ENCODE measurements at places on chromosomes 6 and 20.

GRCh38 chr6:153140299-153140698 lies 9.2 kb upstream of the RGS17 start:
- no peak for DNase-seq

DNA sequence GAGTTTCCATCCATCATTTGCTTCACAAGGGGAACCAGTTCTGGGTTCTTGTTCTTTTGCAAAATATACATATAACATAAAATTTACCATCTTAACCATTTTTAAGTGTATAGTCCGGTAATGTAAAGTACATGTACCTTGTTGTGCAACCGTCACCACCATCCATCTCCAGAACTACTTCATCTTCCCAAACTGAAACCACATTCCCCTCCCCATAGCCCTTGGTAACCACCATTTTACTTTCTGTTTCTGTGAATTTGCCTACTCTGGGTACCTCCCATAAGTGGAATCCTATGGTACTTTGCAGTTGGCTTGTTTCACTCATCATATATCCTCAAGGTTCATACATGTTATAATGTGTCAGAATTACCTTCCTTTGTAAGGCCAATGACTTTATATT lies 70.3 kb upstream of the DSP start:
- no peak for DNase-seq

DNA sequence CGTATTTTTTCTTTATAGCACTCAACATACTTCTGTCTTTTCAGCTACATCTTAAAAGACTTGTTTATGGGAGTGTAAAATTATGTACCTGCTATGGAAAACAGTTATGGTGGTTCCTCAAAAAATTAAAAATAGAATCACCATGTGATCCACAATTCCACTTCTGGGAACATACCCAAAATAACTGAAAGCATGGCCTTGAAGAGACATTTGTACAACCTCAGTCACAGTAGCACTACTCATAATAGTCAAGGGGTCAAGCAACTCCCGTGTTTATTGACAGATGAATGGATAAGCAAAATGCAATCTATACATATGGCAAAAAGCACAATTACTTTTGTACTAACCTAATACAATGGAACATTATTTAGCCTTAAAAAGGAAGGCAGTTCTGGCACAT lies 74.5 kb downstream of the METTL24 start:
- no peak for DNase-seq

DNA sequence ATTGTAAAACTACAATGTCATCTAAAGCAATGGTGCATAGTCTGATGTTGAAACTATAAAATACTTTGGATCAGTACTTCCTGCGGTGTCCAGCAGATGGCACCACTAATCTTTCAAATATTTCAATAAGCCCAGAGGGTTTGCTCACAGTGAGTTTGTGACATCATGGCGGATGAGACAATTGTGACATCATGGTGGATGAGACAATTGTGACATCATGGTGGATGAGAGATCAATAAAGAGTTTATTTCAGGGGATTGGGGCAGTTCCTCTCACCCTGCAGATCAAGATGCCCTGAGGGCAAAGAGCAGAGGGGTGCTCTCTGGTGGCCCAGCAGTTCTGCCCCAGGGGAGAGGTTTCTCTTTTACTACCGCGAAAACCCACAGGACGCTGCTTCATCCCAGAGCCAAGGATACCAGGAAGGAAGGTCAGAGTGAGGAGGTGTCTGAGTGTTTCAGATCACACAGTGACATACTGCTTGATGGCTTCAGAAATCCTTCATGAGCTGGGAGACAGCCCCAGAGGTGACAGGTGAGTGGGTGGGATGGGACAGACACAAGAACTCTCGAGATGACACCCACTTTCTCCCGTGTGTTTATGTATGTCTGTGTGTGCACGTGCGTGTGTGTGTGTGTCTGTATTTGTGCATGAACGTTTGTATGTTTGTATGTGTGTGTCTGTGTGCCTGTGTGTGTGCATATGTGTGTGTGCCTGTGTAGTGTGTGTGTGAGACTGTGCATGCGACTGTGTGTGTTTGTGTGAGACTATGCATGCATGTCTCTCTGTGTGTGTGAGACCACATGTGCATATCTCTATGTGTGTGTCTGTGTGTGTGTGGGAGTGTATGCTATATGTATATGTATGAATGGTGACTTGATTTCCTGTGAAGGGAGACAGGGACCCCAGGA lies 7.3 kb upstream of the ULBP2 start:
- DNase-seq, result peak; percentile 77

- DNase-seq, result no peak
These were observed 22.2 kb downstream of the EIF2S2 start for GRCh38 chr20:34089655-34090345.

GRCh38 chr6:149275621-149276020 lies 41.9 kb upstream of the TAB2 start:
- no peak for DNase-seq

- DNase-seq, result no peak
These were observed 58.2 kb downstream of the SPACA1 start for GRCh38 chr6:88105741-88106340.

DNA sequence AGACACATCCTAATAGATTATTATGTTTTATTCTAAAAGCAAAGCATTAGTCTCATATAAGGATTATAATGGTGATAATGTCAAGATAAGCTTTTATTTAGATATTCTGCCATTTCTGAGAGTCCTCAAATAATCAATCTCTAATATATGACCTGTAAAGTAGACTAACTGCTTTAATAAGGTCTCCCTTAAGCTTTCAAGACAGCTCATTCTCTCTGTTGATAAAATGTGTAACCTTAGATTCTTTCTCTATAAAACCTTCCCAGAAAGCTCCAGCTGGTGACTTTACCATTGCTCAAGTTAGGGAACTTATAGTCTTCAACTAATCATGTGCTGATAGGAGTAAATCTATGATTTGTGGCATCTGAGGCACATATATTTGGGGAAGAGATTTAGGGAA lies 457.8 kb downstream of the MEI4 start:
- no peak for DNase-seq

- DNase-seq, result no peak
These were observed 169.0 kb downstream of the QKI start for GRCh38 chr6:163583558-163583957.

GRCh38 chr20:43300901-43301300 lies 111.2 kb upstream of the PTPRT start:
- DNase-seq, result no peak

DNA sequence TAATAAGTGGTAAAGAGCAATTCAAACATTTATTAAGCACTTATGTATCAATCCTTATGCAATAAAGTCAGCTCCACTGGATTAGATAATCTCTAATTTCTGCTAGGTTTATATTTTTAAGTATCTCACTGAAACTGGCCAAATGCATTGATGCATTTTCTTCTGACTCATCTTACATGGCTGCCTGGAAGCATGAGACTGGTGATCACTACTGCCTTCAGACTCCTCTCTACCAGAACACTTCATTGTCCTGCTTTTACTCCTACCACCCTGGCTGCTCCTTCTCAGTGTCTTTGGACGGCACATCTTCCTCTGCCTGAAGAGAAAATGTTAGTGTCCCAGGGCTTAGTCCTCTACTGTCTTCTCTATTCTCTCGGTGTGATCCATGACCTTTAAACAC lies 7.4 kb downstream of the CEP85L start:
- peak; percentile 47 for DNase-seq

DNA sequence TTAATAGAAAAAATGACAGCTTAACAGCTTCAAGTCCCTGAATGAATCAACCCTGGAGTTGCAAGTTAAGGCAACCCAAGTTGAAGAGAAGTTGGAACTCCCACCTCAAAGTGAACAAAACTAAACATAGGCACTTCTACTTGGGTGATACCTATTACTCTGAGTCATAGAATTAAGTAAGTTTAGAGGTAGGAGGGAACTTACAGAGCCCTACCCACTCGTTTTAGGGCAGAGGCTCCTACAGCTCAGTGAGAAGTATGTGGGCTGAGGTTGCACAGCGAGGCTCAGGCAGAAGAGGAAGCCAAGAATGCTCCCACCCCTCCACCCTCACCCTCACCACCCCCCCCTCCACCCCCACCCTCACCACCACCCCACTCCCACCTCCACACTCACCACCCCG lies 42.2 kb downstream of the NFATC2 start:
- DNase-seq, result no peak

GRCh38 chr20:43306837-43307236 lies 117.1 kb upstream of the PTPRT start:
- no peak for DNase-seq

GRCh38 chr6:69097948-69098347 lies 462.9 kb downstream of the ADGRB3 start:
- no peak for DNase-seq

GRCh38 chr20:25273541-25274358 lies 25.9 kb downstream of the PYGB start:
- no peak for DNase-seq

DNA sequence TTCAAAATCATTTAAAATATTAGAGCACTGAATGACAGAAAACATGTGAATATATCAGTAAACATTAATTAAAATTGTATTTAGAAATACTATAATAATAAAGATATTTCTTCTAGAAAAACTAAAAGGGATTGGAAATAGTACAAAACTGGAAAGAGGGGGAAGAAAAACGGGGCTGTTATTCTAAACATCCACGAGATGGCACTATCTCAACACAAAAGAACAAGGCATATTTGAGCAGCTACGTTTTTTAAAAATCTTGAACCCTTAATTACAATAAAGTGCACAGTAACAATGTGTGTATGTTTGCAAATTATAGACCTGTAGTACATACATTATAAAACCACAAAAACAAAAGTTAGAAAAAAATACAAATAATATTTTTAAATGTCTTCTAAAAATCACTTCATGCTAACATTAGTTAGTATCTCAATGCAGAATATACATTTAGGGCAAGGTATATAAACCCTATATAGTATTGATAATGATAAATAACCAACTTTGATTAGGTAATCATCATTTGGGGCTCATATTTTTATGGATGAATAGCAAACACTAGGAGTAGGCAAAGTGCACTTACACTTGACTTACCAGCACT lies 42.5 kb upstream of the PNISR start:
- peak; percentile 27 for DNase-seq

- no peak for DNase-seq
These were observed 4.1 kb upstream of the HSPA12B start for GRCh38 chr20:3728354-3728753.

GRCh38 chr6:90907931-90908655 lies 321.2 kb upstream of the MAP3K7 start:
- DNase-seq, result peak; percentile 6

DNA sequence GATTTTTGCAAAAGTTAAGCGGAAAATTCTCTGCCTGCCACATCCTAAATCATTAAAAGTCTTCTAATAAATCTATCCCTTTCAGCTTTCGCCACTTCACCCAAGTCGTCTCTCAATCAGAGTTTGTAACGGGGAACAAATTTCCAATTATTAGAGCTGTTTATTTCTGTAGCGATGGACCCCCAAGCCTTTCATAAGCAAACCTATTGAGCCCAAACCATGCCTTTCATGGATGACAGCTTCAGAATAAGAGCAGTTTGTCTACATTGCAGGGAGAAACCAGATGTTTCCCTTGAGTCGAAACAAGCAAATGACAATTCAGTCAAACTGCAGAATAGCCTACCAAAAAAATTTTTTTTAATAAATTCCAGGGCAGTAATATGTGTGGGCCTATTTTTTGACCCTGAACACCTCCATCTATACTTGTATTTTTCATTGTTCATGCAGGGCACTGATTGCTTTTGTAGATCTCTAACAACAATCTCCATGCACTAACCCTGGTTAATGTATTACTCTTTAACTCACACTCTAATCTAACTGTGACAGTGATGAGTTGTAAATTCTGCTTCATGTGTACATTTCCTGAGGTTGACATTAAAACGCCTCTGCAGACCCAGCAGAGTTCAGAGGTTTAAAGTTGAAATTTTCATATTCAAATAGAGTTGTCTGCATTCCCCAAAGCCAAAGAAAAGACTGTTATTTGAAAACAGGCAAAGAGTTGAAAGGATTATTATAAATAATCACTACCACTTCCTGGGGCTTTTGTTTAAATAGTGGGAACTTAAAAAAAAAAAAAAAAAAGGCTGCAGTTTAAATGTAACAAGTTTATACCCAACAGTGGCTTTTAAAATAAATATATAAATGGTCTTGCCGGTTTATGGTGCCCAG lies 64.5 kb downstream of the ATP9A start:
- peak; percentile 50 for DNase-seq

DNA sequence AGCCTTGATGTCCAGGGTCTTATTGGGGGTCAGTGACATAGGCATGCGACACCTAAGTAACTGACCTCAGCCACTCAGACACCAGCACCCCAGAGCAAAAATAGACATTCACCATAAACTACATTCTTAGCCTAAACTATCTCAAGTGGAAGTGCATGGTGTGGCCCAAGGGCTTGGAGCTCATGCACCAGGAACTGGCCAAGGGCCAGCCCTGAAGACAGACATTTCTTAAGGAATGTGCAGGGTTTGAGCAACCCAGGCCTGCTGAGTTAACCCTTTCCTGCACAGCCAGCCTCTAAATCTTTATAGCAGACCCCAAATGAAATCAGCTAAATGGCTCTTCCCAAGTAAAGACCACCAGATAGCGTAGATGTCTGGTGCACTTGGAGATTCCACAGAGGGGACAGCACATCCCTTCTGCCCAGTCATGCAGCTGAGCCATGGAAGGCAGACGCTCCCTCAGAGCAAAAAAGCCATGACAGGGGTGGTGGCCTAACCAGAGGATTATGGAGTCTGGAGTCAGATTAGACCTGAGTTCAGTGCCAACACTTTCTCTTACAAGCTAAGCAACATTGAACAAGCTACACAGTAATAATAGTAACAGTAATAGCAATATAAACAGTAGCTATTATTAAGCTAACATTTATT lies 222.6 kb downstream of the ZMYND8 start:
- DNase-seq, result peak; percentile 40

GRCh38 chr20:45038745-45039474 lies 62.0 kb downstream of the KCNS1 start:
- no peak for DNase-seq

- no peak for DNase-seq
These were observed 576 bp upstream of the RRP36 start for GRCh38 chr6:43020847-43021246.

Measured in kidney tubule cell (primary cell).